KBM-7 (cell line): ENCODE measurements at places on chromosomes 2 and 18.

DNA sequence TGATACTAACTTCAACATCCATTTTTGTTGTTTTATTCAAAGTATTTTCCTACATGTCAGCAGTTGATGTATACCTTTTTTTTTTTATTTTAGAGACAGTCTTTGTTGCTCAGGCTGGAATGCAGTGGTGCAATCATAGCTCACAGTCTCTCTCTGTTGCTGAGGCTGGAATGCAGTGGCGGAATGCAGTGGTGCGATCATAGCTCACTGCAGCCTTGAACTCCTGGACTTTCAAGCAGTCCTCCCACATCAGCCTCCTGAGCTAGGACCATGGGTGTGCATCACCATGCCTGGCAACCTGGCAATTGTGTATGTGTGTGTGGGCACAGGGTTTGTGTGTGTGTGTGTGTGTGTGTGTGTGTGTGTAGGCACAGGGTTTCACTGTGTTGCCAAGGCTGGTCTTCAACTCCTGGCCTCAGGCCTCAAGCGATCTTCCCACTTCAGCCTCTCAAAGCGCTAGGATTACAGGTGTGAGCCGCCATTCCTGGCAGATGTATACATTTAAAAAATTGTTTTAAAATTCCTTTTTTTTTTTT is 24.8 kb downstream of the SANBR start:
- DNase-seq: no peak

DNA sequence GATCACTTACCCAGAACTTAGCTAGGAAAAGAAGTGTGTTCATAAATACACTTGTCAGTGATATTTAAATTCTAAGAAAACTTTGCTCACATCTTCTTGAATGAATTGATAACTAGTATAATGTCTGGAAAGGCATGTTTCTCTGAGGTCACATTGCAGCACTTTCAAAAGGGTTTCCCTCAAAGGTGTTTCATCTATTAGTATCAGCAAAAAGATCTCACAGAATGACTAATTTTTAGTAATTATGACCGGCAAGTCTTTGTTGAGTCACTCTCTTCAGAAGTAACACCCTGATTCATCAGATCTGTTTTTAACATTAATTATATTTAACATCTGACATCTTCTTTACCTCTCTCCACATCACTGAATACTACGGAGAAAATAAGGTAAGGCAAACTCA is 222.3 kb downstream of the IKZF2 start:
- no peak for DNase-seq

DNA sequence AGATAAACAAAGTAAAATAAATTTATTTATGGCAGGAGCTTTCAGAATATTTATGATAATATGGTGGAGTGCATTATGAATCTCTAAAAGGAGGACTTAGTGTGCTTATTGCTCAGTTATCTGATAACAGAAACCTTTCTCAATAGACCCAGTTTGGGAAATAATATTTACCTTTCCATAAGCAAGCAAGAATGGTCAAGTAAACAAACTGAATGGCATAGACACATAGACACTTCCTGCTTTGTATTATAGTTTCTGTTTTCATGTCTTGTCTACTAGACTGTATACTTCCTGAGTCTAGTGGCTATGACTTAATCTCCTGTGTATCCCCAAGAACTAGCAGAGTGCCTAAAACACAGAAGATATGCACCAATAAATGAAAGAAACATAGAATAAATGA is 87.8 kb downstream of the UPP2 start:
- DNase-seq: no peak

DNA sequence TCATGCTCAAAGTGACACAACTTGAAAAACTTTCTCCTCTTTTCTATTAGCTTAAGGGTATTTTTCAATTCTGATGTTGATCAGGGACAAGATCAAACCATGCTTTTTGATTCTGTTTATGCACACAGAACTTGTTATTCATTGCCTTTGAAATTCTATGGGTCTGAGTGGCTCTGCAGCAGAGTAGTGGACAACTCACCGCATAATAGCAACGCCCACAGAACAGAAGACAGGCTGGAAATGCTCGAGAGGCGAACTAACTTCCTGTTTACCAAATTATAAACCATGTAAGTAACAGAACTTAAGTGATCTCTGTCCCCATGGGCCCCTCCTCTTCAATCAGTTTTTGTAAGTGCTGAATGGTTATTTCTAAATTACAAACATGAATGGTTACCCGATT is 131.2 kb downstream of the CBLN2 start:
- DNase-seq: no peak

DNA sequence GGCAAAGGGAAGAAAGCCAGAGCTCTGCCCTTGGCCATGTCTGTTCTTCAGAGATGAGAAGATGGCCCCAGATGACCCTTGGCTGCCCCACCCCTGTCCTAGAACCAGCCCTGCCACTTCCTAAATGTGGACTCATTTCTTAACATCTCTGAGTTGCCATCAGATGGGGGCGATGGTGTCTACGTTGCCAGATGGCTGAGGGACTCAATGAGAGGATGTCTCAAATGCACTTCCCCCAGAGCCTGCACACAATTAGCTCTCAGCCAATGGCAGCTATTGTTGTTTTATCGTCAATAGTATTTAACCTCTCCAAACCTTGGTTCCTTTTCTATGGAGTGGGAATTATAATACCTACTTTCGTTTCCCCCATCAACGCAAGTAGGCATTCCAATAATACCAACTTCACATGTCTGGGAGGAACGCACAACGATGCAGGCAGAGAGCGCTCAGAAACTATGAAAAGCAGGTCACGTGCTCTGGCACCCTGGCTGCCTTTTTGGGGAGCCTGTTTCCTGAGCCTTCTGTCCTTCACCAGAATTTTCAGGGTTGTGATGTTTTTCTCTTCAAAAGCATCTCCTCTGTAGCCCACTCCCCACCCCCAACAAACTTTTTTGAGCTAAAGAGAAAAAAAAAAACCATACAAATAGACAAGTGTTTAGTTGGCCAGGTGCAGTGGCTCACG is 100.3 kb downstream of the MCFD2 start:
- DNase-seq: peak; percentile 38

DNA sequence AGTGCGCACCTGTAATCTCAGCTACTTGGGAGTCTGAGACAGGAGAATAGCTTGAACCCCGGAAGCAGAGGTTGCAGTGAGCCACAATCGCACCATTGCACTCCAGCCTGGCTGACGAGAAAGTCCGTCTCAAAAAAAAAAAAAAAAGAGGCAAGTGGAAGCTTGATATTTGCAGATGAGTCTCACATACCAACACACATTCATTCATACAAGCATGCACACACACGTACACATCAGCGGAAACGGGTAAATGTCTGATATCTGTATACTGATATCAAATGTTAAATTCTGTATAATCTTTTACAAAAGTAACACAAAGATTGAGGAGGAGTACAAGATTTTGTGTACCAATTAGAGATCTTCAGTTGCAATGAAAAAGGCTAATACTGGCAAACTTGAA is 47.8 kb upstream of the SPOPL start:
- DNase-seq: no peak
